Activated gamma-delta T cell (primary cell): ENCODE measurements at places on chromosomes 2 and 18.

GRCh38 chr2:197601726-197602125 is 73.7 kb downstream of the RFTN2 start:
- no peak for DNase-seq

DNA sequence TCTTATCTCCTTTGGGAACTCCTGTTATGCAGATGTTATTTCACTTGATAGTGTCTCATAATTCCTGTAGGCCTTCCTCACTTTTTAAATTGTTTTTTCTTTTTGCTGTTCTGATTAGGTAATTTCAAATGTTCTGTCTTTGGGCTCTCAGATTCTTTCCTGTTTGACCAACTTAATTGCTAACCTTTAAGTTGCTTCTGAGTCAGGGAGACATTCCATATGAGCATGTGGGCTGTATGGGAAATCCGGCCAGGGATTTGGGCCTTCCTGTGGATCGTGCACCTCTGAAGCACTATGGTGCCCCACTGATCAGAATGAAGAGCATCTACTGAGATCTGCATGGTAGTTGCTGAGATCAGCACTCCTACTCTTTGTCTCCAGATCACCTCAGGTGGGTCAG is 44.7 kb upstream of the REEP1 start:
- no peak for DNase-seq

- no peak for DNase-seq
These were observed 281.0 kb downstream of the AFF3 start for GRCh38 chr2:99861376-99861760.

- no peak for DNase-seq
These were observed 13.3 kb downstream of the DSC1 start for GRCh38 chr18:31149351-31149750.

- DNase-seq, result no peak
These were observed 467.1 kb downstream of the SUCLG1 start for GRCh38 chr2:83991992-83992391.

GRCh38 chr18:76167410-76167809 is 327.6 kb downstream of the ZNF516 start:
- DNase-seq, result no peak

GRCh38 chr2:75020476-75020875 is 62.0 kb downstream of the POLE4 start:
- DNase-seq, result no peak

- DNase-seq, result no peak
These were observed 48.2 kb downstream of the SDC1 start for GRCh38 chr2:20176760-20177159.

DNA sequence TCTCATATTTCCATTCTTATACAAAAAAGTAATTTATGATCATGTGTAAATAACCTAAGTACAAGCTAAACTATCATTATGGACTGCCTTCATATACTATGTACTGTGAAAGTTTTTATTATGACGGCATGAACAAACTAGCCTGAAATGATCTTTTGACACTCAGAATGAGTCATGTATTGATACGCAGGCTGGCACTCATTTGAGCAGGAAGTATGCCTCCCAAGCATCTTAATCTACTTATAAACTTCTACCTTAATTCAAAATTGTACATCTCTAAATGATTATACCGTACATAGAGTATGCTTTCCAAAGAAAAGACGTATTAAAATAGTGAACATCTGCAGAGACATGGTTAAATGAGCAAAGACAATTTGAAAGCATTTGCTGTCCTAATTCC is 207.1 kb upstream of the SPOPL start:
- DNase-seq, result no peak

- no peak for DNase-seq
These were observed 299.0 kb downstream of the NDUFA10 start for GRCh38 chr2:239726091-239726591.

GRCh38 chr2:213157242-213157641 is 5.8 kb upstream of the IKZF2 start:
- no peak for DNase-seq

DNA sequence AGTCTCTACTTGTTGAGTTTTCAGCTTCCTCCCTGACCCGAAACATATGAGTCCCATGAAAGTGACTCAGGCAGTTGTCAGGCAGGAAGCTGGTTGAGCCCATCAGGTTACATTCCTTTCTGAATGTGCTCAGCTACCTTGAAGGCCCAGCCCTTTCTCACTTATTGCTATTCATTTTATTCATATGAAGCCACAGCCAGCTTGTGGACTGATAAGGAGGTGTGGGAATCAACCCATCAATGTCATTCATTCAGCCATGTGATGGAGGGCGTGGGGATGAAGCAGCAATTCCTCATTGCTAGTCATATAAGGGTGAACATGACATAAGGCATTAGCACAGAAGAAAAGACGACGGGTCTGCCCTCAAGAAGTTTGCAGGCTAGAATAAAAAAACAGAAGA is 5.3 kb upstream of the VPS4B start:
- DNase-seq, result no peak

- DNase-seq, result no peak
These were observed 139.6 kb upstream of the RGPD4 start for GRCh38 chr2:107687073-107687472.

DNA sequence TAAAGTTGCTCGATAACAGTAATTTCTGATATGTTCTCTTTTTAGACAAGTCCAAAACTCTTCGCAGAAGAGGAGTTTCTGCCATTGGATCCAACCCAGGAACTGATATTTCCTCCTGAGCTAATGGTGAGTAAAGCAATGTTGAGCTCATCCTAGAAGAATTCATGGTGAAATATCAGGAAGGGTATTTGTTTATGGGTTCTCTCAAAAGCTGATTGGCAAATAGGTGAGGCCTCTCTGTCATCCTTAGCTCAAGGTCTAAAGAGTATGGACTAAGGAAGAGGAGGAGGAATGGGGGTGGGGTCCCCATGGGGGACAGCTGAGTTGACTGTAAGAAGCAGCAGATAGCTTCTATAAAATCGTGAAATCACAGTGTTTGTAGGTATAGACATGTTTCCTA is 18.2 kb downstream of the AOX1 start:
- DNase-seq, result no peak

DNA sequence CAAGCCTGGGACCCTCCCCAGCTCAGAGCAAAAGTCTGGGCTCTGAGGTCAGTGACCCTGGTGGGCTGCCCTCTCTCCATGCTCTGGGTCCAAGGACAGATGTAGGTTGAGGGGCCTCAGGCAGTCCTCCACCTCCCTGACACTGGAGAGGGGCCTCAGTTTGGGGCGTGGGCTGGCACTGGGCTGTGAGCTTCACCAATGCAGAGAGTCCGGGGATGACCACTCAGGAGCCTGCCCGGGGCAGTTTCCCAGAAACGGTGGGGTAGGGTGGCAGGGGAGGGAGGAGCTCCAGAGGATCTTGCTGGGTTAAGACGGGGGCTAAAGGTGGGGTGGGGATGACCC is 40.5 kb upstream of the SMAD7 start:
- no peak for DNase-seq

DNA sequence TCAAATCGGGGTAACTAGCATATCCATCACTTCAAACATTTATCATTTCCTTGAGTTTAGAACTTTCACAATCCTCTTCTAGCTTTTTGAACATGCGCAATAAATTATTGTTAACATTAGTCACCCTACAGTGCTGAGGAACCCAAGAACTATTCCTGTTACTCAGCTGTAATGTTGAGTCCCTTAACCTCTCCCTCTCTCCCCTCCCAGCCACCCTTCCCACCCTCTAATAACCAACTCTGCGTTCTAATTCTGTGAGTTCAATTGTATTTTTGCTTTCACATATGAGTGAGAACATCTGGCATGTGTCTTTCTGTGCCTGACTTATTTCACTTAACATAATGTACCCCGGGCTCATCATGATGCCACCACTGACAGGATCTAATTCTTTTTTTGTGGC is 78.6 kb upstream of the RANBP2 start:
- DNase-seq, result no peak

DNA sequence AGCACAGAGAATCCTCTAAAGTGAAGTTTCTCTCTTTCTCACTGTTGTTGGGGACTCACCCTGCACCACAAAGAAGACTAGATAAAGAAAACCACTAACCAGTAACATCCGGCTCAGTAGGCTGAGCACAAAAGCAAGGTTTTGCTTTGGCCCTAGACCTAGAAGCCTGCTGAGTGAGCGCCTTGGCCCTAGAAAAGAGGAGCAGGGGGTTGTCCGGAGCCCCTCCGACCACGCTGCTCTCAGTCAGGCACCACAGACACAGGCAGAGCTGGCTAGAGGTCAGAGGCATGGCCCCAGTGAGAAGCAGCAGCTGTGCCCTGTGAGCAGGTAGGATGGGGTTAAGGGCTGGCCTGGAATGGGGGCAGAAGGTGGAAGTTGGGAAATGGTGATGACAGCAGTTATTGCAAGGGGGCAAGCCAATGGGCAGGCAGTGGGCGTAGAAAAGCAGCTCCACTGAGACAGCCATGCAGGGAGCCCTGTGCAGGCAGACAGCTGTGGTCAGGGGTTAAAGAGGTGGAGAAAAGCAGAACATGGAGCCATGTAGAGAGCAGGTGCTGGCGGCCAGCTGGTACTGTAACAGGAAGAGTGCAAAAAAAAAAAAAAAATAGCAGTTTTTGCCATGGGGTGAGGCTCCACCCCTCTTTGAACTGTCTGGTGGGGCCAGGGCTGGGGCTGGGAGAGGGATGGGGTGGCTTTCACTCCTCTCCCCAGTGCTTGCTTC is 36.9 kb upstream of the SLC14A1 start:
- no peak for DNase-seq

DNA sequence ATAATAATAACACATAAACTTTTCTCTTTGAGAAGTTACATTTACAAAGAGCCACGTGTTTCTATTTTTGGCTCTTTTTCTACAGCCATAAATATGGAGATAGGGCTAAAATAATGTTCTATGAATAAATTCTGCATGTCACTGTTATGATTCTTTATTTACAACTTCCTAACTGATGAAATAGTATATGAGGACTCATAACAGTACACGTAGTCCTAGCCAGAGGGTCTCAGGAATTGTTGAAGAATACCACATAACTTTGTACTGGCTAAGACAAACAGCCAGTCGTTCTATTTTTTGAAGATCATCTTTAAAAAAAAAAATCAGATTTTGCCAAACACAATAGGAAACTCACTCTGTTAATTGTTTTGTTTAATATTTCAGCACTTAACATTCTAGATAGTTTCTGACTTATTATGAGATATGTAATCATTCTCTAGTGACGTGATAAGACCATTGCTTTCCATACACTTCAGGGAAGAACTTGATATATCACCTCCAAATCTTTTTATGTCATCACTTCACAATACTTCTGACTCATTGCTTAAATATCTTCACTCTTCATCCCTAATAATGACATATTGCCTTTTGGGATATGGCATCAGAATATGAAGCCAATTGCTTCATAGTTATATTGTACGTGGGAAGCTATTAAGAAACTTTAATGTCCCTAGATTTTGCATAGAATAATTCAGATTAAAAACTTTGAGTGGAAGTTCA is 256.1 kb downstream of the XIRP2 start:
- no peak for DNase-seq

DNA sequence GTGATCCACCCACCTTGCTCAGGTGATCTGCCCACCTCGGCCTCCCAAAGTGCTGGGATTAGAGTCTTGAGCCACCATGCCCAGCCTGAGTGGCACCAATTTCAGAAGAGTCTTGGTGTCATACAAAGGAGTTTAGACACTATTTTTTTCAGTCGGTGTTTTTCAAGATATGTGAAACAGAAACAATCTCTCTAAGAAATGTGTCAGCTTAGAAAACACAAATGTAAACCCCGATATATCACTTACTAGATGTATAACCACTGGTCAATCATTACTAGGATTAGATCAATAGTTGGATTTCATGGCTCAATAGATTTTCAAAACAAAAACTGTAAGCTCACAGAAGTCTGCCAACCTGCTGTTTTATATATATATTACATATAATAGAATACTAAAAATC is 67.2 kb upstream of the FRZB start:
- no peak for DNase-seq

DNA sequence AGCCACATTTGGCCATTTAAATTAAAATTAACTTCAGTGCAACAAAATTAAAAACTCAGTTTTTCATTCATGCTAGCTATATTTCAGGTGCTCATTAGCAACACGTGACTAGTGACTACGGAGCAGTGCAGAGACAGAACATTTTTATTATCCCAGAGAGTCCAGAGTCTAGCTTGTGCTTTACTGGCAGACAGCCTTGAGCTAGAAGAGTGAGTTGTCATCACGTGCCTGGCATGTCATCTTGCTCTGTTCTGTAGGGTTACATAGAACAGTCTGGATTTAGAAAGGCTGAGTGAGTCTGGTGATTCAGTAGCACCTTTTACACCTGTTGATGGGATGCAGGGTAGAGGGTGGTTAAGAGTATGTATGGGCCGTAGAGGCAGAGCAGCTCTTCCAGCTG is 136.9 kb upstream of the IL1R2 start:
- DNase-seq, result no peak

DNA sequence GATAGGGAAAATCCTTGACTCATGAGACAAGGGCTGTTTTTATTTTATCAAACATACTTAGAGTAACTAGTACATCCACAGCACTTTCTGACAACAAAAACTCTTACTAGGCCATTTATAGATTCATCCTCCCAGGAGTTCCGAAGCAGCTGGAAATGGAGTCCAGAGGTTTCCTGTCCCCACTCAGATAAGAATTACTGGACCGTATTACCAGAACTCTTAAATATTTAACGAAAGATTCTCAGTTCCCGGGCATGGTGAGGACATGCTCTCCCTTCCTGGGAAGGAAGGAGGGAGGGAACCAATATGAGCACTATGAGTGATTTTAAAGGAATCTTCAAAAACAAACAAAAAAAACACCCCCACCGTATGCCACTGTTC is 41.2 kb downstream of the AKAIN1 start:
- DNase-seq, result no peak

DNA sequence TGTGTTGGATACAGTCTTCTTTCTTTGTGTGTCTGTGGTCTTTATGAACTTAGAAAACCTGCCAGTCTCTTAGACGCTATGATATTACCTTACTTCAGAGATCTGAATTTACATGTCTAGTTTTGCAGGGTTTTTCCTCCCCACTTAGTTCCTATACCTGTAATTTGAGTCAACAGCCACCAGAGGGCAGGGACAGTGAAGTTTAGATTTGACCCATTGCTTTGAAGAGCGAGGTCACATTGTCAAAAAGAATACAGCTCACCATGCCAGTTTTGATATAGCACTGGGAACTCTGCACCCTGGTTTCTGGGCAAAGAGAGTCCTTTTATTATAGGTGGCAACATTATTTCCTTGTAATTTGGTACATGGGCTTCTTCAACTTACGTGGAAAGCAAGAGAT is 102.3 kb downstream of the MAPK4 start:
- DNase-seq, result no peak

GRCh38 chr2:6506859-6507258 is 358.8 kb downstream of the CMPK2 start:
- no peak for DNase-seq
